ENCODE measurements at places on chromosomes 2 and 18.

GRCh38 chr2:385061-385460, 97.2 kb upstream of the ALKAL2 start:
- DNase-seq = no peak

DNA sequence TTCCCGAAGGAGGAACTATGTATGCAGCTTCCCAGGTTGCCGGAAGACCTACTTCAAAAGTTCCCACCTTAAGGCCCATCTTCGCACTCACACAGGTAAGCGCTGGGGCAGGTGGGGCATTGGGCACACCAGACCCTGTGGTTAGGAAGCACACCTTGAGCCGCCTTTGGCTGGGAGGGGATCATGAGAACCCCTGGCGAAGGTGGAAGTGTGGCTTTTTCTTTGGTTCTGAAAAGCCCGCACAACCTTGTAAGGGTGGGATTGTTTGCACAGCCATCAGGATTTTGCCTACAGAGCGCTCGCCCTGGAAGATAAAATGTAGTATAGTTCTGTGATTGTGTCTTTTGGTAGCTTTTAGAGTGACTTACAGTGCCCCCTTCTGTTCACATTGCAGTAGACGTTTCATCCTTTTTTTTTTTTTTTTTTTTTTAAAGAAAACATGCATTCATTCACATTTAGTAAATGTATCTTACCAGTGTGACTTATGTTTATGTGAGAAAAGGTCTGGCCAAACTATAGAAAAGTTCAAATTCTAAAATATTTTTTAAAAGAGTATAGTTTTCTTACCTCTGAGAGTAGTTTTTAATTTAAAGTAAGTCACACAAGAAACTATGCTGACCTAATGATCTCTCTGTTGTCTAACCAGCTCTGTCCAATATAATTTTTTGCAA, 5.3 kb downstream of the KLF11 start:
- no peak for DNase-seq

DNA sequence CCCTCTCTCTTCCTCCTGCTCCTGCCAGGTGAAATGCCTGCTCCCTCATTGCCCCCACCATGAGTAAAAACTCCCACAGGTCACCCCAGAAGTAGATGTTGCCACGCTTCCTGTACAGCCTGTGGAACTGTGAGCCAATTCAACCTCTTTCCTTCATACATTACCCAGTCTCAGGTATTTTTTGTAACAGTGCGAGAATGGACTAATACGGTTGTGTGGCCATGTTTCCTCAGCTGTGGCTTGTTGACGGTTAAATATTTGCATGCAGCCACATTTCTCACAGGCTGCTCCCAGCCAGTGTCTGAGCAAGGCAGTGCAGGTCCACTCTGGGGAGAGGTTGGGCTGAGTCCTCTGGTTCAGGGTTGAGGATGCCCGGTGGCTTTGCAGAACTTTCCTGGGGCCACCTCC, 27.8 kb upstream of the COPS8 start:
- DNase-seq = no peak

- DNase-seq = no peak
Measured at GRCh38 chr18:63287691-63288220, 31.8 kb downstream of the BCL2 start.

GRCh38 chr2:58922245-58922644, 681.1 kb upstream of the FANCL start:
- no peak for DNase-seq

GRCh38 chr18:79786304-79786703, 11.4 kb upstream of the KCNG2 start:
- DNase-seq = peak; percentile 74

DNA sequence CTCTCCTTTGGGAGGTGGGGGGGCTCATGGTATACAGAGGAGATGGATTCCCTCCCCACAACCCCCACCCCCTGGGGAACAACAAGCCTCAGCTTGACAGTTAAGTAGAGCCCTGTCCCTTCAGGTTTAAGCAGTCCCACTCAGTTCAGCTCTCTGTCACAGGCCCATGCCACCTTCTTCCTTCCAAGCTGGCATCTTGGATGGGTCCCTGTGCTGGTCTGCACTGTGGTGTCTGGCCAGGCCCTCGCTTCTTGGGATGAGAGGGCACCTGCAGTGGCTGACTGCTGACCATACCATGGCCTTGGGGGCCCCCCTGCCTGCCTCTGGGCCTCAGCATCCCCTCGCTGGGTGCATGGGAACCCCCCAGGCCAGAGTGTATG, 20.4 kb upstream of the GPR17 start:
- no peak for DNase-seq

- DNase-seq = no peak
Measured at GRCh38 chr18:58572680-58573079, 56.2 kb downstream of the ALPK2 start.

GRCh38 chr2:226564667-226565066, 235.0 kb downstream of the IRS1 start:
- DNase-seq = no peak

DNA sequence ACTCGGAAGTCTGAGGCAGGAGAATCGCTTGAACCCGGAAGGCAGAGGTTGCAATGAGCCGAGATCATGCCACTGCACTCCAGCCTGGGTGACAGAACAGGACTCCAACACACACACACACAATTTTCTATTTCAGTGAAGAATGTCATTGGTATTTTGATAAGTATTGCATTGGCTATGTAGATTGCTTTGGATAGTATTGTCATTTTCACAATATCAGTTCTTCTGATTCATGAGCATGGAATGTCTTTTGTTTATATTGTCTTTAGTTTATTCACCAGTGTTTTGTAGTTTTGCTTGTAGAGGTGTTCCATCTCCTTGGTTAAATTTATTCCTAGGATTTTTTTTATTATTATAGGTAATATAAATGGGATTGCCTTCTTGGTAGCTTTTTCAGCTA, 693.4 kb upstream of the SYT4 start:
- no peak for DNase-seq

DNA sequence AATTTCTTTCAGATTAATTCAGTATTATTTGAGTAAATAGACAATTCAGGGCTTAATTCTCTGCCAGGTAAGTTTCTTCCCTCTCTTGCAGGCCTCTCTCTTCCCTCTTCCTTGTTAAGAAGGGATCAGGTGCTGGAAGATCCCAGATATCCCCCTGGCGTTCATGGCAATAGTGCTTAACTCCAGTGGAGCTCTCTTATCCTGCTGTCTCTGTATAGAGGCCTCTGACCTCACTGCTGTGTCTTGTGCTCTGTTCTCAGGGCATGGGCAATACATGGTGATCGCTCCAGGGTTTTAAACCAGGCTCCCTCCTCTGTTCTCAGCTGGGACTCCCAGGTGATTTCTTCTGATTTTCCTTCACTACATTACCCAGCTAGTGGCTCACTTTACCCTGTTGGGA, 226.8 kb downstream of the MC4R start:
- no peak for DNase-seq

DNA sequence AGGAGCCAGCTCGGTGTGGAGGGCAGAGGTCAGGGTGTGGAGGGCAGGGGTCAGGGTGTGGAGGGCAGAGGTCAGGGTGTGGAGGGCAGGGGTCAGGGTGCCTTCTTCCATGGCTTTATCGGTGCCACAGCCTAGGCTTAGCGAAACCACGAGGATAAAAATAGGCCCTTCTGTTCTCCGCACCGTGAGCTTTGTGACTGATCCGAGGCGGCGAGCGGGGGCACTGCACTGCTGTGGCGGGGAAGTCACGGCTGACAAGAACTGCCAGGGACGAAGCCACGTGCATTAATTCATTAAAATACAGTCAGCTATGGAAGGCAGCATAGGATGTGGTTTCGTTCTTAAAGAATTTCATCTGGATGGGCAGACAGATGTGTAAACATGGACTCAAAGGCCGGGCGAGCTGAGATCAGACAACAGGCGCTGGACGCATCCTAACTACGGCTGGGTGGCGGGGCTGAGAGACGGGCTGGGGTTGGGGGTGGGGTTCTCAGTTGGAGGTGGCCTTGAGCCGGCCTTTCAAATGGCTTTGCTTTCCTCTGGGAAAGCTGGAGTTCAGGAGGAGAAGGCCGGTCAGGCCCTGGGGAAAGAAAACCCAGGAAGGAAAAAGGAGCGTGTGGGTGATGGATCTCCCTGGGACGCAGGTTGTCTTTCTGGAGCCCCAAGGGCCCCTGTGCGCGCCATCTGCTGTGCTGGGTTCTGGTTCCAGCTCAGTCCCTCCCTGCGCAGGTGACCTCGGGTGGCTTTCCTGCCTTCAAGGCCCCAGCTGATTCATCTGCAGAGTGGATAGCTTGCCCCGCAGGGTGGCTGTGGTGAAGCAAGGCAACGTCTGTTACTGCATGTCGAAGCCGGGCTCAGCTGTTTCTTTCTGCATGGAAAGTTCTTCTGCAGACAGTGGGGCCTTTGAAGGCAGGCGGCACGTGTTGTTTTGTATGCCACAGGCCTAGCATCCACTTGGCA, 958 bp upstream of the ALLC start:
- DNase-seq = no peak

DNA sequence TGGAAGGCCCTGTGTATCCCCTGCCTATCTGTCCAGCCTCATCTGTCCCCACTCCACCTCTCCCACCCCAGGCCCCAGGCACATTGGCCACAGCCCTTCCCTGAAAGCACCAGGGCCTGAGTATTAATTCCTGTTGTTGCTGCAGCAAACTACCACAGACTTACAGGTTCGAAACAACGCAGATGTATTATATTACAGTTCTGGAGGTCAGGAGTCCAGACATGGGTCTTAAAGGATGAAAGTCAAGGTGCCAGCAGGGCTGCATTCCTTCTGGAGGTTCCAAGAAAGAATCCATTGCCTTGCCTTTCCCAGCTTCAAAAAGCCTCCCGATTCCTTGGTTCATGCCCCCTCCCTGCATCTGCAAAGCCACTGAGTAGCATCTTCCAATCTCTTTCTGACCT, 78.7 kb upstream of the LAPTM4A start:
- no peak for DNase-seq

DNA sequence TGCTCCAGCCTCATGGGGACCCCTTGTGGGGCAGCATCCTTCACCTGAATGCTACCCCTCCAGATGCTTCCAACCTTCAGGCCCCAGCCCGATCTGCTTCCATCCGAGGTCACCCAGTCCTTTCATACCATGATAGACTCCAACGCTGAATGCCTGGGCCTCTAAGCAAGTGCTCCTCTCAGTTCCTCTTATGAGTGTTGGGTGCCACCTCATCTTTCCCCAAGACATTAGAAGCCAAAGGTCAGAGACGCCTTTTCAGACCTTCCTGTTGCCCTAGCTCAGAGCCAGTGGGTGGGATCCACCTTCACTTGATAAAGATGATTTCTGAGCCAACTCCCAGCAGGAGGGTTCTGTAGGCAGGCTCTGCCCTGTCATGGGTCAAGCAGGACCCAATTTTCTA, 174.5 kb upstream of the MGAT5 start:
- no peak for DNase-seq

DNA sequence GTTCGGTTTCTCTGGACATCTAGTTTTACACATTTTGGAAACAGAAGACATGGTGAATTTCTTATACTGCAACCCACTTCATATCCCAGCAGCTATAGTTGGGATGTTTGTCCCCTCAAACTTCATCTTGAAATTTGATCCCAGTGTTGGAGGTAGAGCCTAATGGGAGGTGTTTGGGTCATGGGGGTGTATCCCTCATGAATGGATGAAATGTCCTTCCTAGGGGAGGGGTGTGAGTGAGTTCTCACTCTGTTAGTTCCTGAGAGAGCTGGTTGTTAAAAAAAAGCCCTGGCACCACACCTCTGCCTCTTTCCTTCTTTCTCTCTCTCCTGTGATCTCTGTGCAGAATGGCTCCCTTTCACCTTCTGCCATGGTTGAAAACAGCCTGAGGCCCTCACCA, 369.0 kb upstream of the KCNJ3 start:
- DNase-seq = no peak

GRCh38 chr2:143649226-143649740, 520.1 kb downstream of the ARHGAP15 start:
- DNase-seq = no peak

DNA sequence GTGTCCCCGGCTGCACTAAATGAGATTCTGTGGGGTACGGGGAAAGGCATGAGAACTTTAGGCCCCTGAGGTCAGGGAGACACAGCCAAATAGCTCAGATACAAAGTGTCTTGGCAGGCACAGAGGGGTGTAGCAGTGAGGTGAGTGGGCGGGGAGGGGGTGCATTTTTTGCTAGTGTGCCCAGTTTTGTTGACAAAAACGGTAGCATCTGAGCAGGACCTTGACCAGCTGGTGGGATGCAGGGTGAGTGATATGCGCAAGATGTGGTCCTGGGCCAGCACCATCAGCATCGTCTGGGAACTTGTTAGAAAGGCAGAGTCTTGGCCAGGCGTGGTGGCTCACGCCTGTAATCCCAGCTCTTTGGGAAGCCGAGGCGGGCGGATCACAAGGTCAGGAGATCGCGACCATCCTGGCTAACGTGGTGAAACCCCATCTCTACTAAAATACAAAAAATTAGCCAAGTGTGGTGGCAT, 127.3 kb upstream of the LGALSL start:
- no peak for DNase-seq

- no peak for DNase-seq
Measured at GRCh38 chr2:78540255-78540654, 485.2 kb upstream of the REG3G start.

DNA sequence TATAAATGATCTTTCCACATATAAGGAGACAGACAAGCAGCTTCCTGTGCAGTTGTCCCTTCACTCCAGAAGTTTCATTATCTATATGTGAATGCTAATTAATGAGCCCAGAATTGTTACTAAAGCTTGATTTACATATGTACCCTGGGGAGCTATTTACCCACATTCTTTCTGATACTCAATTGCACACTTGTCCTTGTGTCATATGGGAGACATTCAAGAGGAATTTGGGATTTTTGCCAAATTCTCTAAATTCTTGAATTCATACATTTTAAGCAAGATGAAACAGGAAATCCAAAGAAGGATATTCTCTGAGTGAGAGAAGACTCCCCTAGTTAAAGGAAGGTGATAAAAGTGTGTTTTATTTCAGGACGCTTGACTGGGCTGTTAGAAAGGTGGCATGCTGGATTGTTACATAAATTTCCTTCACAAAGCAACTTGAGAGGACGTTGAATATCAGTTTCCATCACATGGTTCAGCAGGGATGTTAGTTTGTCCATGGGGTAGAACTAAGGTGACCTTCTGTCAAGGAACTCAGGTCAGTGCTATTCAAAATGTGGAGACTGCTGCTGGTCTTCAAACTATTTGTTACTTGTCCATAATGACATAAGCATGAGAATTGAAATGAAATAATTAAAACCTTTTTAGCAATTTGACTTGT, 368.2 kb downstream of the IRS1 start:
- DNase-seq = no peak

All from mesenteric fat pad (tissue), 1 donor.